Stimulated activated CD4-positive, alpha-beta T cell treated with anti-CD3 and anti-CD28 coated beads, Interleukin-4, amount 100 ng/mL, for 4 hours (primary cell): ENCODE measurements at places on chromosomes 4 and X.

DNA sequence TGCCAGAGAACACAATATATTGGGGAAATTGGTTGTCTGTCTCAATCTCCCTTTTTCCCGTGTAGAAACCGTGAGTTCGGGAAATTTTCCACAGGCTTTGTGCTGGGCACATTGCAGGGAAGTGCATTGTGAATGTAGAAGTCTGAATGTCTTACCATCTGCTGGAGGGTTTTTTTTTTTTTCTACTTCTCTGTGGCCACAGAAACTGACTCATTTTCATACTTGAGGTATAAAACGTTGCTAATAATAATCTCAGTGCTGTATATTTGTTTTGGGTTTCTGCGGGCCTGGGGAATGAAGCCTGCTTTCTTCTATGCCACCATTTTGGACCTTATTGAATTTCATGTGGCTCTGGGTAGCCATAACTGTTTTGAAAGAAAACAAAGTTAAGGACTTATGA lies 1001.2 kb downstream of the STIM2 start:
- DNase-seq, result no peak

- DNase-seq, result no peak
Observed at GRCh38 chr4:155639704-155640523, 26.7 kb upstream of the GUCY1A1 start.

- no peak for DNase-seq
Observed at GRCh38 chrX:20001588-20001987, 10.7 kb upstream of the BCLAF3 start.

GRCh38 chr4:4480685-4481398 lies 61.0 kb downstream of the STX18 start:
- DNase-seq, result no peak

DNA sequence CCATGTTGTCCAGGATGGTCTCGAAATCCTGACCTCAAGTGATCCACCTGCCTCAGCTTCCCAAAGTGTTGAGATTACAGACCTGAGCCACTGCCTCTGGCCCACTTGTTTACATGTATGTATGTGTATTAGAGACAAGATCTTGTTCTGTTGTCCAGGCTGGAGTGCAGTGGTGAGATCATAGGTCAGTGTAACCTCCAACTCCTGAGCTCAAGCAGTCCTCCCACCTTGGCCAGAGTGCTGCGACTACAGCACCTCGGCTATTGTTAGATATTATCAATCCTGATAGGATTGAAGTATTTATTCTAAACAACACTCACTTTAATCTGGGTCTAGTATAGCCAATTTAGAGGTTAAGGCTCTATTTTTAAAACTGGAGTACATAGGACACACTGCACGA lies 36.0 kb downstream of the PAGE1 start:
- DNase-seq, result no peak

- no peak for DNase-seq
Observed at GRCh38 chr4:118974758-118975157, 86.1 kb downstream of the SYNPO2 start.

DNA sequence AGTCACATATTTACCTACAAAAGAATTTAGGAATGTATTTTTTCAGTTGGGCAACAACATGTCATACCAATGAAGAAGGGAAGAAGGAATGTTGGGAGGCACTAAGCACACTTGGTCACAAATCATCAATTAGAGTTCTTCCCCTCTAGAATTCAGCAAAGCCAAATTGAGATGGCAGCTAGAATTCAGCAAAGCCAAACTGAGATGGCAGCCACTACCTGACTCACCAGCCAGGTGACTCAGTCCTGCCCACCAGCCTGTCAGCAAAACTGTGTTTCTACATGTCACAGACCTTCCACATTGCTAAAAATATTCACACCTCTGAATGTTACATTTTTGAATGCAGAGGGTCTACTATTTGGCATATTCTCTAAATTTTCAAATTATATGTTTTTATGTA lies 63.2 kb upstream of the NOCT start:
- peak; percentile 43 for DNase-seq

DNA sequence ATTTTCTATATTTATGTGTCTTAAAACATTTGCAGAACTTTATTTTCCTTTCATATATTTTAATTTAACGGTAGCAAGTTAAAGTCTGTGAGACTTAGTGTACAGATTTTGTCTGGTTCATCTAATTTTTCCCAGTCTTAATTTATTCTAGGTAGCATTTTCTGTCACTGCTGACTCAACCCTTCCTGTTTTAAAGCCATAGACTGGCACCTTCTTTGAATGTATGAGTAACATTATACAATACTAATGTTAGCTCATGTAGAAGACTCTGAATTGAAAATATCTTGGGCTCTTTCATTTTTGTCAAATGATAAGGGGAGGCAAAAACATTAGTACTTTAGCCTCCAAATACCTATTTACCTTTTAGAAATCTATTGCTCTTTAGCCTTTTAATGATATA lies 43.6 kb downstream of the BLTP1 start:
- no peak for DNase-seq

- no peak for DNase-seq
Observed at GRCh38 chr4:3119464-3119863, 45.0 kb downstream of the HTT start.

- no peak for DNase-seq
Observed at GRCh38 chr4:54359919-54360650, 131.0 kb downstream of the PDGFRA start.

DNA sequence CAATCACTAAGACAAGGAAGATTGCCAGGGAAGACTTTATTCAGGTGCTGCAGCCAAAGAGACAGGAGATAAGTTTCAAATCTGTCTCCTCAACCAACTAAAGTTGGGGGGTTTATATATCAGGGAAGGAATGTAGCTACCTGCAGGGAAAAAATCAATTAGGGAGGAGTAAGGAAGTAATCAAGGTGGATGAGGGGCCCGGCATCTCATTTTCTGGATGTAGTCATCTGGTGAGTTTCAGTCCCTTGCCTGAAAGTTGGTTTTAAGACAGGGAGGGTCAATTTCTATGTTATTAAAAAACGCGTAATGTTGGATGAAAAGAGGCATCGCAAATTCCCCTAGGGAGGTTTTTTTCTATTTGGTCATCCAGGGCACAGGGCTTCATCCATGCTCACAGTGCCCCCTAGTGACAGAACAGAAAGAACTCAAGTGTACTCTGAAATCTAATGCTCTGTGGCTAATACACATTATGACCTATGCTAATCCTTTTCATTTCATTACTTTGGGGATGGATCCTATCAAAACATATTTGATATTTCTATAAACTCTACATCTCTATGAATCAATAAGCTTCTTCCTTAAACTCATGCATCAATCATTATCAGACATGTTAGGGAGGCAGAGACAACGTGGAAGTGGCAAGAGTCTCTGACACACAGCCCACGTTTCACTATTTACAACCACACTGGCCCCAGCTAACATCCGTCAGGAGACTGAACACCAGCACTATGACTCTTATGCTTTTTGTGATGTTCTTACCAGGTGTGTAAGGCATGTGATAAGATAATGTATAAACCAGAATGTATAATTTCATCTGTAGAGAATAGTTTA lies 1577.0 kb upstream of the TENM3 start:
- no peak for DNase-seq

DNA sequence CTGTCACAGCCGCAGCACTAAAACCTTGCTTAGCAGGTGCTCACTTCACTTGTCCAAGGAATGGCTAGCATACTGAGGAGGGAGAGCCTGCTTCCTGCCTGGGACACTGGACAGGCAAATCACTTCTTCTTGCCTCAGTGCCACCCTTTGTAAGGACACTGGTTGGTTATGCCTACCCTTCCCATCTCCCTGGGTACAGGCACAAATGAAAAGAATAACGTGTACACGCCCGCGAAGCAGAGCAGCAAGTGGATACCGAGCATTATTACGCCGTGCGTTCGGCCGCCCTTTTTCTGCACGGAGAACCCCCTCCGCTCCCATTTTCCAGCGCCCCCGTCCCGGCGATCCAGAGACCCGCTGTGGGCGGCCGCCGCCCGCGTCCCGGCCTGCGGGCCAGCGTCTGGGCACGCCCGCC lies 338 bp upstream of the KLHL2 start:
- no peak for DNase-seq

GRCh38 chrX:12170755-12171154 lies 32.5 kb downstream of the FRMPD4 start:
- DNase-seq, result no peak

DNA sequence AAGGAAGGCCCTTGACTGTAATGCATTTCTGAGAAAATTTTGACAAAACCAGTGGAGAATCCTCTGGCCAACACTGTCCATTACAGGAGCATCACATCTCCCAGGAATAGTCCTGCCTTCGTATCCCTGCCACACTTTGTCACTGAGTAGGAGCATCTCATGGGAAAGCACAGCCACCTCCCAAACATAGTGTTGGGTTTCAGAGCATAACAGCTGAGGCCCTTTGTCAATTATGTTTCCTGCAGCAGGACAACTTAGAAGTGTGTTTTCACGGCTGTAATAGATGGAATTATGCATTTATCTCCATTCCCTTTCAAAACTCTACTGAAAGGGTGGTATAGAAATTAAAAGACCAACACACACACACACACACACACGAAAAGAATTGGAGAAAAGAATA lies 91.1 kb upstream of the SMAD1 start:
- no peak for DNase-seq

DNA sequence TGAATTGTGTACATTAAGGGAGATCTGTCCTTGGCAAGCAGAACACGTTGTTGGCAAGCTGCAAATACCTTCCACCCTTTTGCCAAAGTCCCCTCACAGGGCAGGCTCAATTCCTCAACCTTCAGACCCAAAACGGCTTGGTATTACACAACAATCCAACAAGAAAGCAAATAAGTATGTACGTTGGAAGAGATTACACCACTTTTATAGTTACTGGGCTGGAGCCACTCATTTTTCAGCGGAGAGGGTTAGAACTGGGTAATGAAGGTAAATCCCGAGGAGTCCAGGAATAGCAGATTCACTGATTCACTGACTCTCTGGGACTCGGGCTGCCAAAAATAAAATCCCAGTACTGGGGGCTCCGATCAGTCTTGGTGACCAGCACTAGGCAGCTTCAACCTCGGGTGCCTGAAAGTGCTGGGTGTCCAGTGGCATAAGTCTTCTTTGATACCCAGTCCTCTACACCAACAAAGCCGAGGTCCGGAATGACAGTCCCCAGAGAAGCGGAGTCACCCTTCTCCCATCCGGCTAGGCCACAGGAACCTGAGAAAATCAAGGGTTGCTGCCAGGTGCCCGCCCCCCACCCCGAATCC lies 587 bp downstream of the TIMM8A start:
- no peak for DNase-seq

DNA sequence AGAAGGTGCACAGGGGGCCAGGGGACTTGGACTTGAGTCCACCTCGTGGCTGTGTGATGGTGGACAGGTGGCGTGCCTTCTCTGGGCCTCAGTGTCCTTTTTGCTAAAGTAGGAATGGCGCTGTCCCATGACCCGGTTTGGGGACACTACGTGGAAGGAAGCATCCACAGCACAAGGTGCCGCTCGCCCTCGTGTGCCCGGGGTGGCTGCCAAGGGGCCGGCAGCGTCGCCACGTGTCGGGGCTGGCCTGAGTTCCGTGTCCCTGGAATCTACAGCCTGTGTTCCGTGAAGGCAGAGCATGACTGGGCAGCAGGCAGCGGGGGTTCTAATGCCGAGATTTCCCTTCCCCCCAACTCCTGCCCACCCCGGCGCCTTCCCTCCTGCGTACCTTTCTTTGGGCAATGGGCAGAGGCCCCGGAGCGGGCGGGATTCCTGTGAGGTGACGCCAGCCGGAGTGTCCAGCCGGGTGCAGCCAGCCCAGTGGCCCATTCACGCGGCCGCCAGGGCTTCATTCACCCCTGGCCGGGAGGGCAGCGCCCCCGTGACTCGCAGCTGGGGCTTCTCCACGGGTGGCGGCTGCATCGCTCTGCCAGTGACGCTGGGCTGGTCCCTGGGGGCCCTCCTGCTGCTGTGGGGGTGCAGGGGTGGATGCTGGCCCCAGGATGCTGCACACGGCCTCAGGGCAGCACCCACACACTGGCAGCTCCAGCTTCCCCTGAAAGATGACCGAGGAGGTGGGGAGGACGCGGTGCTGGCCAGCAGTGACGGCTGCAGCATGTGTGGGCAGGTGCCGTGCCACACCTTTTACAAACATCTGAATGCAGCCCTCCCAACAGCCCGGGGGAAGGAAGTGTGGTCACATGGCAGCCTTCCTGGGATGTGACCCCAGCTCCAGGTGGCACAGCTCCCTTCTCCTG lies 21.2 kb downstream of the DOK7 start:
- DNase-seq, result no peak

DNA sequence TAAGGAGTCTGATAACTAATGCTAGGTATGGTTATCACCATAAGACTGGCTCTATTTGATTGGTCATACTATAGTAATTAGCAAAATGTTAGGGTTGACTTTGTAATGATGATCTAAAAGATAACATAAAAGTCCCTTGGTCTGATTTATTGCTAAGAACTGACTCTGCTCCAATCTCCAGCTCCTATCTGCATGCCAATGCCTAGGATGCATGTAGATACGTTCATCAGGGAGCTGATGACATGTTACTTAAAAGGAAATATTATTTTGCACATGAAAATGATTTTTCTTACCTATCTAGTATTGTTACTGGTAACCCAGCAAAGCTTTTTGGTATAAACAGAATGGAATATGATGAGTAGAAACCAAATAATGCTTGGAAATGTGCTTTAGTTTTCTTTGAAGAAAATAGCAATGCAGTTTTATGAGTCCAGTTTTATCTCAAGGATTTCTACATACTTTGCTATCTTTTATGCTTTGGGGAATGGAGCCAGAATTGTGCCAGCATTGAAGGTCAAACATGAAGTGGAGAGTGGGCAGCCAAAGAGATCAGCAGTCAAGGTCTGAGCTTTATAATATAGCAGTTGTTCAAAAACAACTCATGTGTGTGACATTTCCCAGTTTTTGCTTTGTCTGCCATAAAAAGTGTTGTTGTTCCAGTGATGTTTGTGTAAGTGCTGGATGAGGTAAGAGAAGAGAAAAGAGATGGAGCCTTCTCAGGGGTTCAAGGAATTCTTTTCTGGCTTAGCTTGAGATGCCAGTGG lies 121.0 kb downstream of the ARHGAP24 start:
- no peak for DNase-seq

- no peak for DNase-seq
Observed at GRCh38 chrX:110086916-110087484, 84.1 kb downstream of the TMEM164 start.

DNA sequence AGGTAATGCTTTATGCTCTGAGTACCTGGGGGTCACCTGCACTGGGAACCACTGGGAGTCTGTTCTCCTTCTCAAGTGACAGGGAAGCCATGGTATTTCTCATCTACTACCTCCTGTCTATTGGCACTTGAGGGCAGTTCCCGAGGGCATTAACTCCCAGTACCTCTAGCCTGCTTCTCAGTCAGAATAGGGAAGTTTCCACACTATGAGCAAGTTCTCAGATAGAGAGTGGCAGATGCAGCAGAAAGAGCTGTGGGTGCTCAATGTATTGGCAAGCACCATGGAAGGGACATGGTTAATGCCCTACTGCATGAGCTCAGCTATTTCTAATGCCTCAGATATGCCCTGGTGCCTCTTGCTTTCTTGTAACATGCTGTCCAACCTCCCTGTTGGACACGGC lies 74.1 kb downstream of the ANOS1 start:
- no peak for DNase-seq

- DNase-seq, result no peak
Observed at GRCh38 chr4:107392951-107393350, 327.1 kb downstream of the PAPSS1 start.

GRCh38 chr4:180953572-180953971 lies 1289.6 kb upstream of the TENM3 start:
- no peak for DNase-seq
